ENCODE measurements at places on chromosomes 2 and 18. TPM values are rescaled to one million over a fixed set of nuclear protein-coding genes. Genes with fewer than 3 reads are reported as not detected.

- DNase-seq = no peak
These were observed 165.2 kb downstream of the AGPS start for GRCh38 chr2:177557794-177558193.

DNA sequence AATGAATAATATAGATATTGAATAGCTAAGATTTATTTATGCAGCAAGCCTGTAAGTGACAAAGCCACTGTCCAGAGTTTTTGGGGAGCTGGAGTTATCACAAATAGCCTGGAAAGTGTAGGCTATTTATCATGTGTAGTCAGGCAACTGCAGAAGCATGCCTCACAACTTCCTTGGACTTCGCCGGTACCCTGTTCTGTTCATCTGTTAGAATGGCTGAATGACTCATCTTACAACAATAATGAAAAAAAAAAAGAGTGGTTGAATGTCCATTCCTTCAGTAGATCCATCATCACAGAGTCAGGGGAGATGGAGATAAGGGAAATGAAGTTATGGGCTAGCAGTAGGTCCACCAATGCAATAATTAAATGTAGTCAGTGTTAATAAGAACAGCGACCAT, 24.0 kb upstream of the ATP5MC3 start:
- no peak for DNase-seq

MIB1 gene
- 59.4 TPM for polyA plus RNA-seq

DNA sequence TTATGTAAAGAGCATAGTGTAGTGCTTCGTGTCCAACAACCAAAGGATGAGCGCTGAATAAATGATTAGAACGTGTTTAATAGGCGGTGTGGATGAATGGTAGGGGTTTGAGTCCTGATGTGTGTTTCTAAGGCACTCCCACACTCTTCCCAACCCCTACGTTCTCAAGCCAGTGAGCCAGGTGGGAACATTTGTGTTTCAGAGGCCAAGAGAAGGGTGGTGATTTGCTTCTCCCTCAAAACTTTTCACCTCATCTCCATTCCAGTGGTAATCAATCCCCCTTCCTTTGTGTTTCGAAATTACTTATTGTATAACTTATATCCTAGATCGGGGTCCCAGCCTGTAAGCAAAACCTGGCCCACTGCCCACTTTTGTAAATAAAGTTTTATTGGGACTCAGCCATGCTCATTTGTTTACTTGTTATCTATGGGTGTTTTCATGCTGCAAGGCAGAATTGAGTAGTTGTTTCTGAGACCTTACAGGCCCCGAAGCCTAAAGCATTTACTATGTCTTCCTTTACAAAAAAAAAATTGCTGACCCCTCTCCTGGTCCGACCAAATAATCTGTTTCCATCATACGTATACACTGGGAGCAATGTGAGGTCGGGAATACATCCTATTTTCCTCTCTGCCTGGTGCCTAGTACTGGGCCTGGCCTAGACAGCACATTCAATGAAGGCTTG, 150.8 kb upstream of the MYCN start:
- no peak for DNase-seq

- DNase-seq = no peak
These were observed 2.4 kb upstream of the CHRNG start for GRCh38 chr2:232537079-232537478.

GRCh38 chr2:10614939-10615338, 74.8 kb downstream of the NOL10 start:
- DNase-seq = no peak

CHPF gene
- 17.6 TPM for polyA plus RNA-seq

All from renal cortex interstitium (tissue), 15 donors.